ENCODE measurements at places on chromosomes 5 and 9.
A peak's percentile ranks its signal among the peaks of the same experiment; 100 is the strongest.

DNA sequence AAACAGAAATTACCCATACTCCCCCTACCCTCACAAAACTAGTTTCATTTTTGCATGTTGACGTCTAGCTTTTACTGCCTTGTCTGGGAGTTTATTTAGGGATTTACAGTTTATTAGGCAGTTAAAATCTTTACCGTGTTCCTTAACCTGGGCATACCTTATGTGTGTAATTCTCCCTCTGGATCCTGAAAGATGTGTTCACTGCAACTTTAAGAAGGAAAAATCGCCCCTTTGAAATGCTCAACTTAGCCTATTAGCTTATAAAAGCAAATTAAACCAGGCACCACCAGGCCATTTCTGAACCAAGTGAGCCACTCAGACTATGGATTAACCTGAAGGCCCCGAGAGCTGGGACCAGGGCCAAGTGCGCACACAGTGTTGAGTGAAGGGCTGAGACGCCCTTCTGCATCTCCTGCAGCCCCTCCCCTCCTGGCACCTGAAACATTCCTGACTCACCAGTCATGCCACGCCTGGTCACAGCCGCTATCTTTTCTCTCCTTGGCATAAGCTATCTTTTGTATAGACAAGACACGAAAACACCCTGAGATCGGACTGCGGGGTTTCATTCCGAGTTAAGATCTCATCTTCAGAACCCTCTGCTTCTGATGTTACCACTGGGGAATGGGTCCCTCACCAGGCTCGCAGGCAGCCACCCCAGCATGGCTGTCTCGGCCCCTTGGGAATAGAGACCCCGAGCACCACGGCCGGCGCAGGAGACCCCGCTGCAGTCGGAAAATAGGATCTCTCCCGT lies 111.9 kb downstream of the ROR2 start:
- peak; percentile 37 for DNase-seq

- no peak for DNase-seq
Observed at GRCh38 chr9:27766073-27766835, 193.0 kb upstream of the C9orf72 start.

DNA sequence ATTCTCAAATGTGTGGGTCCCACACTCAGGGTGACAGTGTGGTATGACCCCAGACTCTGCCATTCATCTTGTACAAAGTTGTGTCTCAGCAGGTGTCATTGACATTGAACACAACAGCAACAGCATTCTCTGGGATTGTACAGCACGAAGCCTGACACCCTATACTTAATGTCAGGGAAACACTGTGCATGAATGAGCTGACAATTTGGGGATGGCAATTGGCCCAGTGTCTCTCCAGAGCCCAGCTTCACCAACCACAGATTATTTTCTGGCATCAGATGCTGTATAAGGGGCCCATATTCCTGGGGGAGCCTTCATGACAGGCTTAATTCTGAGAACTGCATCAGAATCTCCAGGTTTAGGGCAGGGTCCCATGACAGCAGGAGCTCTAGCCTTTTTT lies 143.2 kb downstream of the GCNT1 start:
- no peak for DNase-seq

- no peak for DNase-seq
Observed at GRCh38 chr9:134462318-134462717, 136.1 kb downstream of the RXRA start.

GRCh38 chr5:168262042-168262743 lies 29.3 kb upstream of the WWC1 start:
- no peak for DNase-seq

DNA sequence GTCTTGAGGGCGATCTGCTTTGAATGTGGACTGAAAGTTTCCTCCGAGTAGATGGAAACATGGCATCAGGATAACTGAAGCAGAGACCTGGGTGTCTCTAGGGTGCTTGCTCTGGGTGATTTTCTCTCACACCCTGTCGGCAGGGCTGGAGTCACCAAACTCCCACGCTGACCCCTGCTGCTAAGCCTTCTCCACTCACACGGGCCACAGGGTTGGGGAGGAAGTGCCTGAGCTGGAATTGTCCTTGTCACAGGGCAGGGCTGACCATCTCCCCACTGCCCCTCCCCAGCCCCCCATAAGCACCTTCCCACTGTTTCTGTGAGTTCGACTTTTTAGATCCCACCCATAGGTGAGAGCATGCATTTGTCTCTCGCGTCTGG lies 212.9 kb downstream of the FANCC start:
- no peak for DNase-seq

DNA sequence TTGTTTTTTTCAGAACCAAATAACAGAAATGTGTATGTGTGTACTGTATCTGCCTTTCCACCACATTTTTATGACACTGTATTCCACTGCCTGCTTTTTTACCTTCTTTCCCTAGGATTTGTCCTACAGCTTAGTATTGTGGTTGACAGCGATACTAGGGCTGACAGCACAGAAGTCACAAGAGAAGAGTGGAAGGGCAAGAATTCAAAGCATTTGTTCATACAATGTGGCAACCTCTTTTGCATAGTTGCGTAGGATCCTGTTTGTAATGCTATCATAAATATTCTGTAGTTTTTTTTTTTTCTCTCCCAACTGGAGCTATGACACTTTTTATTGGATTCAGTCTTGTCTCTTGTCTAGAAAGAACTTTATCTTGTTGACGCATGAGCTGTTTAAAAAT lies 5.6 kb upstream of the BNIP1 start:
- DNase-seq, result no peak

DNA sequence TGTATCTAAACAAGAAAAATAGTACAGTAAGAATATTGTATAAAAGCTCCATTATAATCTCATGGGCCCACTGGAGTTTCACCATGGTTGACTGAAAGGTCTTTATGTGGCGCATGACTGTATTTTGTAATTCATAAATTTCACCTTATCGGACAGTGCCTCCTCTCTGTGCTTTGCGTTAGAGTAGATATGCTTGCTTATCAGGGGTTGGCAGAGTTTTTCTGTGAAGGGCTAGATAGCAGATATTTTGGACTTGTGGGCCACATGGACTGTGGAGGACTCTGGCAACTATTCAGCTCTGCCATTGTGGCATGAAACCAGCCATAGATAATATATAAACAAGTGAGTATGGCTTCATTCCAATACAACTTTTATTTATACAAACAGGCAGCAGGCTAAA lies 23.2 kb downstream of the GAPVD1 start:
- DNase-seq, result no peak

DNA sequence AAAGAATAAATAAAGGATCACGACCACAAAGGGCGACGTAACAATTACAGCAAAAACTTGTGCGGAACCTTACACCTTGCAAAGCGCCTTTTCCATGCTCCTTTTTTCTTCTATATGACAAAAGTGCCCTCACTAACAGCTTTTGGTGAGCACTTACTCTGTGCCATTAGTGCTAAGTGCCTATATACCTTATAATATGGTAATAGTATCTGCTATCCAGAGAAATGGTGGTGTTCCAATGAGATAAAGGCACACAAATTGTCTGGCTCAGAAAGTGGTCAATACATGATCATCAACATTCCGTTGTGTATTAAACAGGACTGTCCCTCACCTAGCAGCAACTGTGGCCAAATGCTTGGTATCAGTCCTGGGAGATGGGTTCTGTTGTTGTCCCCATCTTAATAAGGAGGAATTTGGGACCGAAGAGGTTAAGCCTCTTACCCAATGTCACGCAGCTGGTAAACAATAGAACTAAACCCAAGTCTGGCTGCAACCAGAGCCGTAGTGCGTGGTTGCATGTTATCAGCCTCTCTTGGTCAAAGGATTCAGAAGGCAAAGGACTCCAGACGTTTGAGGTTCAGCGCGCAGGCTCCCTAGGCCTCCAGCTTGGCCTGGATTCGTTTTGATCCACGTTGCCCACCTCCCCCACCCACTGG lies 564 bp upstream of the TOR2A start:
- no peak for DNase-seq

DNA sequence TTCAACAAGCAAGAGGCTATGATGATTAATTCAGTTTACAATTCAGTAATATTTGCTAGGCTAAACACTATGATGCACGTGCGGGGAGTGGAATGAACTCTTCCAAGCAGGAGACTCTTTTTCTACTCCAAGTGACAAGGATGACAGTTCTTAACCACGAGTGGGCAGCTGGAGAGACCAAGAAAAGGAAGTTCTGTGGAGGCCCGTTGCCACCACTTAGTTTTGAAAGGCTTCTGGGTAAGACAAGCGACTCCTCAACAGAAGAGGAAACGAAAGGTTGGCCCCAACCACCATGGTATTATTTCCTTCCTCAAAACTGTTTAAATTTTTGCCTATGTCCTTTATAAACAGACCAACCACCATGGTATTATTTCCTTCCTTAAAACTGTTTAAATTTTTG lies 2.8 kb downstream of the DCAF12 start:
- no peak for DNase-seq

DNA sequence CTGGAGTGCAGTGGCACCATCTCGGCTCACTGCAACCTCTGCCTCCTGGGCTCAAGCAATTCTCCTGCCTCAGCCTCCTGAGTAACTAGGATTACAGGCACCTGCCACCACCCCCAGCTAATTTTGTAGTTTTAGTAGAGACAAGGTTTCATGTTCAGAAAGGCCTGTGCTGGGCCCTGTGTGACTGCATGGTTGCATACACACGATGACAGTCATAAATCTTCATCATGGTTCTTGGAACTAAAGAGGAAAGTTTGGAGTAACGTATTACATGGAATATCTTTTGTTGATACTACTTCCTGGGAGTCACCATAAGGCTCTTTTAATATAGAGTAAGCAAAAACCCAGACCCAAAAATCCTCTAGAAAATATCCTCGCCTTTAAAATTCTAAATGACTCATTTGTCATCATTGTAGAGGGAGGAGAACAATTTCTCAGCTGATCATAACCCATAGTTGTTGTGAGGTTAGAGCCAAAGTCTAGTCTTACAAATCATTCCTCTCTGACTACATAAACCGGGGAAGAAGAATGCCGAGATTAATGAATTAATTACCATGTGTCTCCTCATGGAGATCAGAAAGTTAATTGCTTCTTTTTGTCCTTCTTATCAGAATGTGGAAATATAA lies 47.0 kb downstream of the KLF9 start:
- DNase-seq, result no peak

- DNase-seq, result no peak
Observed at GRCh38 chr9:35730486-35730854, 1.5 kb downstream of the TLN1 start.

DNA sequence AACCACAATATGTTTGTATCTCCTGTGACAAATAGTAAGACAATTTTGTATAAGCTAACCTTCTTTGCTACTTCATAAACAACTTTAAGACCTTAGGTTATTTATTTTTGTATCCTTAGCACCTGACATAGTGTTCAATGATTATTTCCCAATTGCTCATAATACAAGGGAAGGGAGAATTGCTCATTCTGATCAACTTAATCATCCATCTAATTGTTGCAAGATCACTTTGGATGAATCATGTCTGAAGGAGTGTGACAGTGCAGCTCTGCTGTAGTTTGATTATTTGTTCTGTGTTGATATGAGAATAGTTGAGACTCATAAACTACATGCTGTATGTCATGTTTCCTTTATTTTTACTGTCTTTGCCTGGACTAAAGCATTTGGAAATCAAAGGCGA lies 721.3 kb upstream of the SEMA6A start:
- no peak for DNase-seq

- DNase-seq, result peak; percentile 31
Observed at GRCh38 chr5:77168161-77168878, 42.2 kb upstream of the PDE8B start.

GRCh38 chr5:115431116-115431515 lies 113.5 kb downstream of the FEM1C start:
- no peak for DNase-seq

DNA sequence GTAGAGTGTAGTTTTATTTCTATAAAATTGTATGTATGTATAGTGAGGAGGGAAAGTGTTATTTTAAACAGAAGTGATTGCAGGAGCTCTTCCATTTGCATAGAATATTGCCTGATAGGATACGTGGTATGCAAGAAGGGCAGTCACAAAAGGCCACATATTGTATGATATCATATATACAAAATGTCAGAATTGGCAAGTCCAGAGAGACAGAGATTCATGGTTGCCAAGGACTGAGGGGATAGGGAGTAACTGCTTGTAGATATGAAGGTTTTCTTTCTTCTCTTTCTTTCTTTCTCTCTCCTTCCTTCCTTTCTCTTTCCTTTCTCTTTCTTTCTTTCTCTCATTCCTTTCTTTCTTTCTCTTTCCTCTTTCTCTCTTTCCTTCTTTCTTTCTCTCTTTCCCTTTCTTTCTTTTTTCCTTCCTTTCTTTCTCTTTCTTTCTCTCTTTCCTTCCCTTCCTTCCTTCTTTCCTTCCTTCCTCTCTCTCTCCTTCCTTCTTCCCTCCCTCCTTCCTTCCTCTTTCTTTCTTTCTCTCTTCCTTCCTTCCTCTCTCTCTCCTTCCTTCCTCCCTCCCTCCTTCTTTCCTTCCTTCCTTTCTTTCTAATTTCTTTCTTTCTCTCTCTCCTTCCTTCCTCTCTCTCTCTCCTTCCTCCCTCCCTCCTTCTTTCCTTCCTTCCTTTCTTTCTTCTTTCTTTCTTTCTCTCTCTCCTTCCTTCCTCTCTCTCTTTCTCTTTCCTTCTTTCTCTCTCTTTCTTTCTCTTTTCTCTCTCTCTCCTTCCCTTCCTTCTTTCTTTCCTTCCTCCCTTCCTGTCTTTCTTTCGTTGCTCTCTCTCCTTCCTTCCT lies 24.5 kb upstream of the WDR38 start:
- no peak for DNase-seq

All from H54 (cell line).